ENCODE measurements at places on chromosomes 1 and 21.

GRCh38 chr1:14064649-14065442 lies 364.9 kb downstream of the PRDM2 start:
- 0 out of 2 replicates have a peak, but pooled peaks cover 3% of the 10 kb centered on the region for H3K4me1 ChIP-seq
- no peaks in the 10 kb centered on the region for H3K27me3 ChIP-seq
- no peaks in the 10 kb centered on the region for H3K36me3 ChIP-seq
- DNase-seq, result no peak

DNA sequence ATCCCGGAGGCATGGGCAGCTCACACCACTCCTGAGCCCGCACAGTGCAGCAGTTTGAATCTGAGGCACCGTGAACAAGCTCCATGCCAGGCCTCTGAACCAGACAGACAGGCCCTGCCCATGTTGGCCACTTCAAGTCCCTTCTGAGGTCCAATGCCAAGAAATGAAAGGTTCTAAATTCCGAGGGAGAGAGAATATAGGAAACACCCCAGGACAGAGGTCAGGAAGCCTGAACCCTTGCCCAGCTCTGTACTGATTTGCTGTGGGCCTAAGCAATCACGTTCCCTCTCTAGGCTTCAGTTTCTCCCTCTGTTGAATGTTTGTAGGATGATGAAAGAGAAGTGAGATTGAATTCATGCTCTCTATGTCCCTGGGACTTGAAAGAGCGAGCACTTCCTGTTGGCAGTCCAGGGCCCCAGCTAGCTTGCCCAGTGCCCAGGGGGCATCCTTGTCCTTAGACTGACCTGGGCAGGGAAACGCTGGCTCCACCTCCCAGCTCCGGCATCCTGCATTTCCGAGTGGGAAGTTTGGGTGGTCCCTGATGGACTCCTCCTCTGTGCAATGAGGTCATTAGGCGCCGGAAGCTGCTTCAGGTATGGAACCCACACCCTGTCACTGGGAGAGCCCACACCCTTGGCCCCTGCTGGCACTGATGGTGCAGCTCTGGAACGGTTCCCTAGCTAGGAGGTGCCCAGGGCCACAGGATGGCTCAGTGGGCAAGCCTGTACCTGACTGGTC lies 242.4 kb upstream of the TMEM51 start:
- H3K4me1 ChIP-seq, result peaks cover 5% of the 10 kb centered on the region
- no peaks in the 10 kb centered on the region for H3K27me3 ChIP-seq
- H3K27ac ChIP-seq, result no peak overlapping the region
- no peak for DNase-seq
- no peaks in the 10 kb centered on the region for H3K36me3 ChIP-seq
- H3K4me3 ChIP-seq, result no peak overlapping the region

DNA sequence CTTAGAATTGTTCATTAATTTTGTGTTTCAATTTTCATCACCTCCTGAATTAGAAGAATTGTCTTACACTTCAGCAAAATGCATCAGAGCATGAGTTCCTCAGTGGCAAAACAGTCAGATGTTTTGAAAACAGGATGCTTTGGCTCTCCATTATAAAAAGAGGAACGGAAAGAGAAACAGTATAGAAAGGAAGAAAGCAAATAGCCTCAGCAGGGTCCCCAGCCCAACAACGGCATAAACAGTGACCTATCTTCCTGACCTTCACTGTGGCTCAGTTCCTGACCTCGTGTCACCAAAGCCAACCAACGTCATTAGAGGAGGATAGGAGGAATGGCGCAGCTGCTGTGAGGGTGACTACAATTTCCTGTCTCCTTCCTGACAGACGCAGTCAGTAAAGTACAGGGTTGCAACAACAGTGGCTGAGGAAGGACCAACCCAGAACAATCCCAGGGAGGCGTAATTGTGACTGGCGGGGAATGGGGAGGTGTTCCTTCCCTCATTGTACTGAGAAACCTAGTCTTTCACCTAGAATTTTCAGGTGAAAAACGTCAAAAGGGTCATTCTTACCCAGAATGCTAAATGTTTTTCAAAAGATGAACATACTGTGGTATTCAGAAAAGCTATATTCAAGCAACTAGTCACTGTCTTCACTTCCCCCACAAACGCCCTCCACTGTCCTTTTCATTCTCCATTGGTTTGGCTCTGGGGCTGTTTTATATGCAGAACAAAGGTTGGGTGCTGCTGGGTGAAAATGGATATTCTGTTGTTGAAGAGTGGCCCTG lies 197.9 kb upstream of the SGIP1 start:
- no peaks in the 10 kb centered on the region for H3K27me3 ChIP-seq
- no peaks in the 10 kb centered on the region for H3K36me3 ChIP-seq
- DNase-seq, result no peak
- no peak overlapping the region for H3K27ac ChIP-seq
- peaks cover 8% of the 10 kb centered on the region for H3K4me1 ChIP-seq

DNA sequence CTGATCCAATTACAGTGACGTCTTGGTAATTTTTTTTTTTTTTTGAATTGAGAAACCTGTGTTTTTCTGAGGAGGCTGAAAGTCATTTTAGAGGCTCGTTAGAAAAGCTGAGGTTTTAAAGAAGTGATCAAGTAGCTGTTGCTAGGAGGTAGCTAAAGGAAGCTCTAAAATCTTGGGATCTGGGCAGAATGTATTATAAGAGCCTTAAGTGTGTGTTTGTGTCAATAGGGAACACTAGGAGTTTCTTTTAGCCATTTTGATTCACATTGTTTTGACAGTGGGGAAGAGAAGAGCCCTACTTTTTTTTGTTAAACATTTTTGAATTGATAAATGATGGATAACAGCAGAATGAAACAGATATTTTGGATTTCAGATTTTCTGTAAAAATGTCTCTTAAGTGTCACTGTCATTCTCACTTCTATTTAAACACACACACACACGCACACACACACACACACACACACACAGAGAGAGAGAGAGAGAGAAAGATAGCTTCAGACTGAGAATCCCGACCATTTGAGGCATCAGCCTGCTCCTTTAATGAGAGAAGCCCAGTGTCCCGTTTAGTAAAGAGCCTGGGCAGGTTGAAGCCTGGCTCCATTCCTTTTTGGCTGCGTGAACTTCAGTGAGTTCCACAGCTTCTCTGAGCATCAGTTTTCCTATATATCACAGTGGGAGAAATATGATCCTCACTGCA lies 79.1 kb upstream of the GPR88 start:
- H3K4me1 ChIP-seq, result peaks cover 8% of the 10 kb centered on the region
- H3K27ac ChIP-seq, result no peak overlapping the region
- no peak for DNase-seq
- H3K4me3 ChIP-seq, result no peak overlapping the region
- no peaks in the 10 kb centered on the region for H3K27me3 ChIP-seq
- no peaks in the 10 kb centered on the region for H3K36me3 ChIP-seq

DNA sequence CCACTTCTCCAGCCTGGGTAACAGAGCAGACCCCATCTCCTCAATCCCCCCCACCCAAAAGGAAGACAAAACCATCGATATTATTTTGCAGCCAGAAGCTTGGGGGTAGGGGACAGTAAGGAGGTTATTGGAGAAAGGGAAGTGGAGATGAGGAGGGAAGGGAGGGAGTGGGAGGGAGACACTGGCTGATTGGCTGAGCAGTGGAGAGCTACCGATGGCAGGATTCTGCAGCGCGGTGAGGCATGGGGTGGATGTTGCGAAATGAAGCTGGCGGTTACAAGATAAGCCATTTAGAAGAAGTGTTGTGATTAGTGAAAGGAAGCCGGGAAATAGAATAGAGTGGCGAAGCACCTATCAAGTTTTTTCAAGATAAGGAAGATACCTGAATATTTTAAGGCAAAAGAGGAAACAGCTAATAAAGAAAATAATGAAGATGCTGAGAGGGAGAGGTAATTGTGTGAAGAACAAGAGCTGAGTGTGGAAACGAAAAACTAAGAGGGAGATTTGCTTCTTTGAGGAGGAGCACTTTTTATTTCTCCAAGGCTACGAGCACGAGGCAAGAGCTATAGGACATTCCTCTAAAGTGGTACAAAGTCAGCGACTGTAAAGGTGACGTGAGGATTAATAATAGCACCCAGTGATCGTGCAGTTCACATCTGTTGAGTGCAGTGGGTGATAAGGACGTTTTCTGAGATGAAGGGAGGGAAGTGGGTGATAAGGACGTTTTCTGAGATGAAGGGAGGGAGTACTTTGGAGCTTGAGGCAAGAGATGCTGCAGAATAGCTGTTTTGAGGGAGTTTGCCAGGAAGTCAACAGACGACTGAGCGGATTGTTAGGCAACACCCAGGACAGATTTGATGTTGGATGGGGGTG lies 103.2 kb upstream of the KIF26B start:
- DNase-seq, result no peak
- H3K27ac ChIP-seq, result no peak overlapping the region
- H3K27me3 ChIP-seq, result no peaks in the 10 kb centered on the region
- no peak overlapping the region for H3K4me3 ChIP-seq
- peaks cover 6% of the 10 kb centered on the region for H3K4me1 ChIP-seq
